ENCODE measurements at places on chromosomes 1 and 21.

DNA sequence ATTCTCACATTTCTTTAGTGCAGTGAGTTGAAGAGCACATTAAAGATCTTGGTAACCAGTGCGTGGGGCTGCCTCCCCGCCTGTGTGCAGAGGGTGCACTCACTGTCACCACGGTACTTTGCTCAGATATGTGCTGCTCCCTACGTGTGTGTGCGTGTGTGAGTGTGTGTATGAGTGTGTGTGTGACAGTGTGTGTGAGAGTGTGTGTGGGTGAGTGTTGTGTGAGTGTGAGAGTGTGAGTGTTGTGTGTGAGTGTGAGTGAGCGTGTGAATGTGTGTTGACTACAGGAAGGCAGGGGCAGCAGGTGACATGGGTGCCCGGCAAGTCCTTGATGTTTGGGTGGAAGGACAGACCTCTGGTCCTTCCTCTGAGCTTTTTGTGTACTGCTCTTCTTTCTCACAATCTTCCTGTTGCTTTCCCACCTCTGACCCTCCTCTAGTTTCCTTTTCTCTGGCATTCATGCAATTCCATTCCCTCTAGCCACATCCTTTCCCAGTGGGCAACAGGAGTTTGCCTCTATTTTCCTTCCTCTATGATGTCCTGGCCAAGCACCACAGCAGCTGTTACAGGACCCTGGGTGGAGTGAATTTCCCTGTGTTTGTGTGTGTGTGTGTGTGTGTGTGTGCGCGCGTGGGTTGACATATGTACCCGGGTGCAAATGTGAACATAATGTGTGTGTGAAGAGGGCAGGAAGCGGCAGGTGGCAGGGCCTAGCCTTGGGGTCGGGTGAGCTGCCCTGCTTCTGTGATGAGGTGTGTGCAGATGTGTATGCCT, 19.8 kb downstream of the LHX4 start:
- no peak for DNase-seq

DNA sequence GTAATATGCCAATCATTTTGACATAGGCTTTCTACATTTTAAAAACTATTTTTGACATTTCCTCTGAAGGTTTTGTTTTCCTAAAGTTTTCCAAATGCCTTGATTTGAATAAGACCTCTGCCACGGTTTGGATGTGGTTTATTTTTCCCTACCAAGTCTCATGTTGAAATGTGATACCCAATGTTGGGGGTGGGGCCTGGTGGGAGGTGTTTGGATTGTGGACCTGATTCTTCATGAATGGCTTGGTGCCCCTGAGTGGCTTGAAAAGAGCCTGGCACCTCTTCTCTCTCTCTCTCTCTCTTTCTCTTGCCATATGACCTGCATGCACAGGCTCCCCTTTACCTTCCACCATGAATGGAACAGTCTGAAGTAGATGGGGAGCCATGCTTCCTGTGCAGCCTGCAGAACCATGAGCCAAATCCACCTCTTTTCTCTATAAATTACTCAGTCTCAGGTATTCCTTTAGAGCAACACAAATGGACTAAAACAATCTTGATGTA, 14.8 kb downstream of the MMEL1 start:
- no peak for DNase-seq

- peak; percentile 61 for DNase-seq
Observed at GRCh38 chr1:44030605-44031251, 534 bp downstream of the SLC6A9 start.

- DNase-seq = no peak
Observed at GRCh38 chr1:66439031-66439740, 94.8 kb upstream of the SGIP1 start.

- no peak for DNase-seq
Observed at GRCh38 chr21:42632771-42633690, 20.4 kb upstream of the PDE9A start.

DNA sequence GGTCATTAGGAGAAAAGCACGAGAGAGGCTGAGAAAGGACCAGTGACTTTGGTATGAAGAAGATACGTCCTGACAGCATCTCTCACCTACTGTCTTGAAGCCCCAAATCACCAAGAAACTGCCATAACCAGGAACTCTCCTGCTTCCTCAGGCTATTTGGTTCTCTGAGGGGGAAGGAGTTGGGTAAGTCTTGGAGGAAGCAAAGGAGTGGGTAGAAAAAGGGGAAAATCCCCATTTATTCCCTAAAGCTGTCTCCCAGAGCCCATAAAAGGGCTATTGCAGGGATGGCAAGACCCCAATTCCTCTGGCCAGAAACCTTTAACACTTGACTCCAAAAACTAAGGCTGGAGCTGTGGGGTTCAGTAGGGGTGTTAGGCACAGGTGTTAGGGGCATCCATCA, 2.1 kb upstream of the PBXIP1 start:
- DNase-seq = no peak

GRCh38 chr1:197481101-197481500, 213.0 kb downstream of the CRB1 start:
- DNase-seq = peak; percentile 12

GRCh38 chr21:31668651-31669491, 9.4 kb downstream of the SOD1 start:
- no peak for DNase-seq

GRCh38 chr1:241610056-241610815, 29.9 kb downstream of the CHML start:
- no peak for DNase-seq

GRCh38 chr1:209323743-209324142, 259.8 kb upstream of the CAMK1G start:
- DNase-seq = no peak

DNA sequence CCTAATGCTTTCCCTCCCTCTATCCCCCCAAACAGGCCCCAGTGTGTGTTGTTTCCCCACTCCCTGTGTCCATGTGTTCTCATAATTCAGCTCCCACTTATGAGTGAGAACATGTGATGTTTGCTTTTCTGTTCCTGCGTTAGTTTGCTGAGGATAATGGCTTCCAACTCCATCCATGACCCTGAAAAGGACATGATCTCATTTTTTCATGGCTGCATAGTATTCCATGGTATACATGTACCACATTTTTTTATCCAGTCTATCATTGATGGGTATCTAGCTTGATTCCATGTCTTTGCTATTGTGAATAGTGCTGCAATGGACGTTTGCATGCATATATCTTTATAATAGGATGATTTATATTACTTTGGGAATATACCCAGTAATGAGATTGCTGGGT, 8.7 kb downstream of the PRSS38 start:
- no peak for DNase-seq

DNA sequence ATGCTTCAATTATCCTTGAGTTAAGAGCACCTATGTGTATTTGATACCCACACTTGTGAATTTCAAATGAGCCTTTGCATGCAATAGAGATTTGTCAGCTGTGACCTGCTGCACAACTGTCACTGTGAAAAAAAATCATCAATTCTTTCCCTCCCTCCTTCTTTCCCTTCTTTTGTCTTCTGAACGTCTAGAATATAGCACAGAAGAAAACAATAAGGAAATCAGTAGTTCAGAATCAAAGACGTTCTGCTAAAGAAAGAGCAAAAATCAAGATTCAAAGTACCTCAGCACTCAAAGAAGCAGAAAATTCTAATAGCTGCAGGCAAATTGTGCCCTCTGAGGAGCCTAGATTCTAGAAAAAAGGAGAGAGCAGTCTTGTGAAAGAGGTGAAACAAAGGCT, 1.7 kb upstream of the FMN2 start:
- DNase-seq = no peak

DNA sequence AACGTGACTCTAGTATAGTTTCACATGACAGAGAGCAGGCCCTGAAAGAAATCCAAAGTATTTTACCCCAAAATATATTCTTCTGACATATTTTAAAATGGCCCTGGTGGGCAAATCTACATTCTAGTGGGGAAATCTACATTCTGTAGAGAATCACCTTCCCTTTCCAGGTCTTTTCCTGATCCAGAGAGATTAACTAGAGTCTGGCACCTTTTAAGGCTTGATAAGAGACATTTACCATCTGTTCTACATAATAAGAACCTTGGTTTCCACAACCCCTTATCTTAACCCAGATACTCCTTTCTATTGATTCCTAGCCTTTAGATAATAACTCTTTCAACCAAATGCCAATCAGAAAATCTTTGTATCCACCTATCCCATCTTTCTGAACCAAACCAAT, 17.0 kb upstream of the L1TD1 start:
- DNase-seq = no peak

GRCh38 chr1:189323091-189323490, 1154.6 kb downstream of the BRINP3 start:
- no peak for DNase-seq

- DNase-seq = no peak
Observed at GRCh38 chr21:37338671-37339551, 27.7 kb upstream of the DYRK1A start.

DNA sequence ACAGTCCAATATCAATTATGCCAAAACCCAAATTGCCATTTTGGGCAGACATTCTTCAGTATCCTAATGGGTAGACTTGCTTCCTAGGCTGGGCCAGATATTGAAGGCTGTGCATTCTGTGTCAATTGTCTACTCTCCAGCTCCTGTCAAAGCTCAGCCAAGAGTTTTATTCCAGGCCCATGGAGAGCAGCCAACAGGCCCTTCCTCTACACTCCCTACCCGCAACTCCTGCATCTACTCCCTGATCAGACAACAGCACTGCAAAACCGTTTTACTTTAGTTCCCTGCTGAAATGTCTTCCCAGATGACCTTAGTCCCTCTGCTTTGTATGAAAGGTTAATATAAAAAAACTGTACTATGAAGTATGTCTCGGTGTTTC, 6.6 kb upstream of the ADORA3 start:
- no peak for DNase-seq

DNA sequence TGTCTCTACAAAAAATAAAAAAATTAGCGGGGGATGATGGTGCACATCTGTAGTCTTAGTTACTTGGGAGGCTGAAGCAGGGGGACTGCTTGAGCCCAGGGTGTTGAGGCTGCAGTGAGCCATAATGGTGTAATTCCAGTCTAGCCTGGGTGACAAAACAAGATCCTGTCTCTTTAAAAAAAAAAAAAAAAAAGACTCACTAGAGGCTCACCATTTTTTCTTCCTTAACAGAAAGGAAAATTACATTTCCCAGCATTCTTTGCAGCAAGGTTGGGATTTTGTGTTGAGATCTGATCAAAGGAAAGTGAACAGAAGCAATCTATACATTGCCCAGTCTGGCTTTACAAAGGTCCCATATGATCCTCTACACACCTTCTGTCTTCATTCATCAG, 21.5 kb downstream of the GFI1 start:
- no peak for DNase-seq

DNA sequence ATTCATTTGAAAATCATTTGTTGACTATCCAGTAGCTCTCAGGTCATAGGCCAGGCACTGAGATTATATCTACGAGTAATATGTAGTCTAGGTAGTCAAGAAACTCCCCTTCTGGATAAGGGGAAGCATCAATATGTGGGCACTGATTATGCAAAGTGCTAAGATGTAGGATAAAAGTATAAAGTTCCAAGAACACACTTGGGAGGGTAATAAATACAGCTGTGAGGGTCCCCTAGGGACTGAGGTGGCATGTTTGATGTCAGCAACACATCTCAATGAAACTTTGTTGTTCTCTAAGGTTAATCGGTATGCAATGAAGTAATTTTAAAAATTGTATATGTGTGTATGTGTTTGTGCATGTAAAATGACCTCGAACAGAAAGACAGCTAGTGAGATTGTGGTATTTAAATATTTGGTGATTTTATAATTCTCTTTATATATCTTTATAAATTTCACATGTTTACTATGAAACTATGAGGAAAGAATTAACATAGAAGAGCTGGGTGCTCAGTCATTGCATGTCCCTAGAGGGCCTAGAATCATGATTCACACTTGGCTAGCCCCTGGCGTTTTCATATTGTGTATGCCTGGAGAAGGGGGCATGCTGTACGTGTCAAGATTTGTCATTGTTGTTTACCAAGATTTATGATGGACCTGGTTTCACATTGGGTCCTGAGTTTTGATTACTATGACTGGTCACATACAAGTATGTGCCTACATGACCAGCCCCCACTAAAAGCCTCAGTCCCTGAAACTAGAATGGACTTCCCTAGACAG, 140.1 kb upstream of the DUSP10 start:
- DNase-seq = no peak

DNA sequence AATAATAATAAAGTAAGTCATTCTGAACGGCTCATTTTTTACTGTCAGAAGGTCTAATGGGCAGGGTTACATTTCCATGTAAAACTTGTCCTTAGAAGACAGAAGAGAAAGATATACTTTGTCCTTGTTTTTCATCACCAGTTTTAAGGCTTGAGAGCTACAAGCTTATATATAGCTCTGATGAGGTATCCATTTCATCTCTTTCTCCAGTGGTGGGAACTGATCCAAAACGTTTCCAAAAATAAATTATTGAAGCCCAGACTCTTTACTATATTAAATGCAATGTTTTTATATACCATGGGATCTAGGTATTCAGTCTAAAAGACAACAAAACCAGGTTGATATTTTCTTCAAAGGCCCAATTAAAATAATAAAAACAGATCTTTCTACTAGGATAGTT, 8.7 kb downstream of the B3GALNT2 start:
- no peak for DNase-seq

- DNase-seq = no peak
Observed at GRCh38 chr1:180927841-180928240, 15.1 kb downstream of the KIAA1614 start.

- no peak for DNase-seq
Observed at GRCh38 chr1:191498318-191498717, 659.9 kb upstream of the RGS18 start.

DNA sequence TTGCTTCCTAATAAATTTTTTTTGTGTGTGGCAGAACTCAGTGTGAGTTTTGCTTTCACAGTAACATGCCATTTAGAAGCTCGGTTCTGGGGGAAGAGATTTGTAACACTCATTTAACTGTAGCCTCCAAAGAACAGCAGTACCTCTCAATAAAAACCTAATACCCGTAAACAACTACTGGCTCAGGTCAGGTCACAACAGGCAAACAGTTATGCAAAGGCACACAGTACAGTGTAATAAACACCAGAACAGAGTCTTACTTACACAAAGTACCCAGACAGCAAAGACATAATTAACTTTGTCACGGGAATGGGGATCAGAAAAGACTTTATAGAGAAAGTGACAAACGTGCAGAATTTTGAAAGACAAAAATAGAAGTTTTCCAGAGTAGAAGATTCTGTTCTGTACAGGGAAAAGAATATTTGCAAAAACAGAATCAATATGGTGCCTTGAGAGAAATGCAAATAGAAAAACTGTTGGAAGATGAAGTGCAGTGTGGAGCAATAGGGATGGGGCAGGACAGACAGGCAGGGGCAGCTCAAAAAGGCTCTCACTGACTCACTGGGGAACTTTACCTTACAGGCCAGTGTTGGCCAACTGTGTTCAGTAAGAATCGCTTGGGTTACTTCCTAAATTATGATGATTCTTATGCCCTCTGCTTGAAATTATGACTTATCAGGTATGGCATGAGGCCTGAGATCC, 38.8 kb downstream of the EGLN1 start:
- DNase-seq = no peak
